Mesothelial cell of epicardium (in vitro differentiated cells): ENCODE measurements at places on chromosomes 13 and 19. TPM values are rescaled to one million over a fixed set of nuclear protein-coding genes. Genes with fewer than 3 reads are reported as not detected.

The TTC9B gene
- not detected in 3 replicates for total RNA-seq

The AXL gene
- 60.0 to 61.0 TPM (median 60.6 TPM) in 3 replicates for total RNA-seq

The SYCN gene
- total RNA-seq = not detected in 3 replicates

The KLK5 gene
- 8.9 to 11.5 TPM (median 9.5 TPM) in 3 replicates for total RNA-seq

The SHISA7 gene
- total RNA-seq = 0.04 TPM in 1 of 3 replicates, not detected in the others

The IGFL1 gene
- total RNA-seq = 0.29 TPM in 1 of 3 replicates, not detected in the others

The ITGBL1 gene
- 0.07 to 0.09 TPM in 2 of 3 replicates, not detected in the other for total RNA-seq

The P2RY11 gene
- total RNA-seq = 30.8 to 33.6 TPM (median 31.2 TPM) in 3 replicates

The OSCAR gene
- total RNA-seq = not detected in 3 replicates
